EH (cell line): ENCODE measurements at places on chromosomes 7 and 10.

- DNase-seq = no peak
Observed at GRCh38 chr7:119197877-119198527, 973.5 kb downstream of the ANKRD7 start.

GRCh38 chr10:124744102-124745050 lies at the start of gene FAM53B:
Gene FAM53B (minus strand): TSS chr10:124744378. CDS start chr10:124706713, 37,665 bp downstream.
- peak; percentile 78 for DNase-seq

DNA sequence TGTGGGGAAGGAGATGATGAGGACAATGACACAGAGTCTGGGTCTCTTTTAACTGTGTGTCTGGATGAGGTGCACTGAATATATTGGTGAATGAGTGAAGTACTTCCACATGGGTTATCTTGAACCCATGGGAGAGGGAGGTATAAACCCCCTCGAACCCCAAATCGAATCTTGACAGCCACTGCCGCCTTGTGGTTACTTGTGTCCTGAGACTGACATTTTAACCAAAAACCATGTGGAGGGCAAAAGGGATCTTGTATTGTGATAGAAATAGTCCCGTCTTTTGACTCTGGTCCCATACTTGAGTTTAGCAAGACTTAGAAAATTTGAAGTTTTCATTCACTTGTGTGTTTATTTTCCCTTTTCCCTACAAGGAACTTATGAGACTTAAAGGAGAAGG lies 283.3 kb downstream of the PHTF2 start:
- DNase-seq = no peak

- DNase-seq = no peak
Observed at GRCh38 chr7:158864507-158864820, 8.1 kb downstream of the DYNC2I1 start.

GRCh38 chr7:136953386-136953785 lies 84.9 kb downstream of the CHRM2 start:
- peak; percentile 84 for DNase-seq

GRCh38 chr7:8591289-8591688 lies 157.9 kb downstream of the NXPH1 start:
- DNase-seq = no peak

DNA sequence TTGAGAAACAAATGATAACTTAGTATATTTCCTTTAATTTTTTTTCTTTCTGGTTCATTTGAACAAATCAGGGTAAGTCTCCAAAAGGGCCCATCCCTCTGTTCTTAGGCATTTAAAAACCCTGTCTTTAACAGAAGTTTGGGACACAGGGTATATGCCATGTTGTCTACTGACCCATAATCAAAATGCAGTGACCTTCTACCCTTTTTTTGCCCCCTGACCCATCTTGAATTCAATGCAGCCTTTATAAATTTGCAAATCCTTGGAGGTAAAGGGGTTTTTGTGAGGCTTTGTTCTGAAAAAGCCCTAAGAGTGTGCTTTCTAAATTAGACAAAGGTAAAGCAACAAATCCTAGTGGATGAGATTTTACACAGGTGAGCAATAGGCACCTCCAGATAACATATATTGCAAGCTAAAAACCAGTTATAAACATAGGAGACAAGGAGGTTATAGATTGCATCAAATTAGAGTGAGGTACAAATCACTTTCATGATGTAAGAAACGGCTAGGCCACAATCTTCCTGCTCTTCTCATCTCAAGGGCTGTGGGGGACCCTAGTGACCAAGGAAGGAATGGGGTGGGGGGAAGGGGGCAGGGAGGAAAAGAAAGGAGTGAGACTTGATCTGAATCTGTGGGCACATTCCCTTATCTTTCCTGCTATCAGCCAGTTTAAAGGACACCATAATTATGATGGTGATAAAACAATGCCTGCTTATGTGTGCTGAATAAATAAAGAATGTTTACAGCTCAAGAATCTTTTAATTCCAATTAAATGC lies 2.7 kb downstream of the SKIDA1 start:
- no peak for DNase-seq

GRCh38 chr7:70614237-70615045 lies 517.5 kb upstream of the GALNT17 start:
- peak; percentile 52 for DNase-seq

- DNase-seq = peak; percentile 15
Observed at GRCh38 chr7:28955718-28956607, 2.2 kb downstream of the TRIL start.

DNA sequence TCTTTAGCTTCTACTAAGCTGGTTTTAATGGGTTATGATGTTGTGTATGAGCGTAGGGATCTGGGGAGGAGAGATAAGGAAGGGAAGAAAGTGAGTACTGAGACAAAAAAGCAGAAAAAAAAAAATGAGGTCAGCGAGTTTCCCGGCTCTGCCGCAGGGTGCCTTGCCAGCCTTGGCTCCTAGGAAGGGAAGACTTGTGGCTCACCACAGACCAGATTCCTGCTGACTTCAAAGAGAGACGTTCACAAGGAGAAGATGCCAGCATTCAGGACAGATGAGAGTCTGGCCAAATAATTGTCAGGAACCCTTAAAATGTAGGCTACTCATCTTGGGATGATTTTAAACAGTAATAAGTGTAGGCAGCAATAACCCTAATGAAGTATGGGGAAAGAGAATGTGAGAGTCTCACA lies 11.4 kb upstream of the FAS start:
- peak; percentile 92 for DNase-seq

- peak; percentile 58 for DNase-seq
Observed at GRCh38 chr7:67105377-67105776, 108.7 kb downstream of the TYW1 start.

GRCh38 chr7:10908600-10908999 lies 65.1 kb upstream of the PHF14 start:
- DNase-seq = no peak

GRCh38 chr10:130453036-130453720 lies 317.0 kb downstream of the GLRX3 start:
- no peak for DNase-seq

- DNase-seq = no peak
Observed at GRCh38 chr10:76082232-76082631, 650.8 kb downstream of the LRMDA start.

- no peak for DNase-seq
Observed at GRCh38 chr7:138684340-138684739, 16.8 kb downstream of the SVOPL start.

GRCh38 chr10:107031931-107032699 lies 132.4 kb downstream of the SORCS1 start:
- DNase-seq = no peak

DNA sequence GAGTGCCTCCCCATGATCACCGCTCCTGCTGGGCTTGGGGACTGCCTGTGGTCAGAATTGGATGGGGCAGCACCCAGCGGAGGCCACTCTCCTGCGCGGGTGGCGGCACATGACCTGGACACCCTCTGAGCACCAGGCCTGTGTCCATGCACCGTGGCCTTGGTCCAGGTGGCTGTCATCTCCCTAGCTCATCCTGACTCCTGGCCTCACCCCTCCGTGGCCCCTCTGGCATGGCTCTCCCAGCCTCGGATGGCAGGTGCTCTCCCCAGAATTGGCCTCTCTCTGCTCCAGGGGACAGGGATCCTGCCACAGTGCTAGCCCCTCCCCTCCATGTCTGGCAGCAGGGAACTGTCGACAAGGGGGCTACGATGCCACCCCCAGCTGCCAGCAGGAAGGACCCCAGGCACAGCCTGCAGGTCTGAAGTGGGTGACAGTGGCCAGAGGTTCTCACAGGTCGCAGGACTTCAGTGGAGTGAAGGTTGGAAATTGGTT lies 37.2 kb upstream of the BTBD16 start:
- no peak for DNase-seq

DNA sequence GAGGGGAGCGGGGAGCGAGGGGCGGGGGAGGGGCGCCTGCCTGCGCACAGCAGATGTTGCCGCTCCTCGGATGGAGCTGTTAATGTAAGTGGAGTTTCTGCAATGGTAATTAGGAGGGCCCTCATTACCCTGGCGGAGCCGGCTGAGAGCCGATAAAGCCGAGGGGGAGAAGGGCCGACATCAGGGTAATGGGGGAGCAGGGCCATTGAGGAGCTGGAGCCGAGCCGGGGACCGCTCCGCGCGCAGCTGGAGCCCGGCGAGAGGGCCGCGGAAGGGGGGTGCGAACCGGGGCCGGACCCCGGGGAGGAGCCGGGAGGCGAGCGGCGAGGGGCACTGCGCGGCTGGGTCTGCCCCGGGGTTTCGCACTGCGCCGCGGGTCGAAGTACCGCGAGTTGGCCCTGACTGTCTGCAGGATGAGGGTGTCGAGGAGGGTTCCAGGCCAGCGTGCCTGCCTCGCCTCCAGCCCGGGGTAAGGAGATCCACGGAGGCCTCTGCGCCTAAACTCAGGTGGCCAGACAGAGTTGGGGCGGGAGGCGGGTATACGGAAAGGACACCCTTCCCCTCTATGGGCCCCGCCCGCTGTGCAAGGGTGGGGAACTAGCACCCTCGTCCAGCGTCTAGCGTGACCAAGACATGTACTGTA lies 55.0 kb upstream of the LBX1 start:
- no peak for DNase-seq

DNA sequence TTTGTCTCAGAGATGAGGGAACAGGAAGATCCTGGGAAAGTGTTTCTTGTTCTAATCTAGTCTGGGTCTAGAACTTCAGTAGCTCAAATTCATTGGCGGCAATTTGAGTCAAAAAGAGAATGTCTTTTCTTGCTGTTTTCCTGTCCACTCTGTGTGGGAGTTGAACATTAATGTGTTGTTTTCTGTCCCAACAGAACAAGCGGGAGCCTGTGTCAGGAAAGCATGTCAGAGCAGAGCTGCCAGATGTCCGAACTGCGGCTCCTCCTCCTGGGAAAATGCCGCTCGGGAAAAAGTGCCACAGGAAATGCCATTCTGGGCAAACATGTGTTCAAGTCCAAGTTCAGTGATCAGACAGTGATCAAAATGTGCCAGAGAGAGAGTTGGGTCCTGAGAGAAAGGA lies 16.0 kb downstream of the GIMAP8 start:
- no peak for DNase-seq

DNA sequence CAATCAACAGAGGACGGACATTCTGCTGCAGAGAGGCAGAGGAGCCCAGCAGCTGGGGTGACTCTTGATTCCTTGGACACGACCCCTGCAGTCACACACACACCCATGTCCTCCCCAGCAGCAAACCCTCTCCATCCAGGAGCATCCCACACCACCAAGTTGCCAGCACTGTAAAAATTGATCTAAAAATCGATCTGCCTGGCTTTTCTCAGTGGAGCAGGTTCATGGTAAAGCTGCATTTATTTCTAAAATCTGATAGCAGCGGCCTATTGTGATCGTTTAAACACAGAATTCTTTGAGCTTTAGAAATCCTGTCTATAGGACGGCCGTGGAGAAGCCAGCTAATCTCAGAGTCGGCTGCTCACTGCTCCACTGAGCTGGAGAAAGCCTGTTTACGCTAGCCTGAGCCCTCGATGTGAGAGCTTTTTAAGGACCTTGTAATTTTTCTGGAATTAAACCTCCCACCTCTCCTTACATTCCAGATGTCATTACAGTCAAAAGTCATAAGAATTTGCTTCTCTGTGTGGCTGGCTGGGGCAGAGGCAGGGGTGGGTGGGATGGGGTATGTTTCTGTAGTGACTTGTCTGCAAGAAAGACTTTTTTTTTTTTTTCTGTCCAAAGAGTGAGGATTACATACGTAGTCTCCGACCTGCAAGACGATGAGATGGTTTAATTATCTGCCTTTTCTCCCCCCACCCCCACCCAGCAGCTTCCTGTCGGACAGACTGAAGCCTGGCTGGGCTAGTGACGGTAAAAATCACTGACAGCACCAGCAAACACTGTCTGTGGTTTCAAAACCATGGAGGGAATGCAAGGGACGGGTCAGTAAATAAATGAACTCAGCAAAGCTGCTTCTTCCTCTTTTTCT lies 31.6 kb downstream of the TRIM8 start:
- peak; percentile 99 for DNase-seq
